Hindlimb muscle (tissue), 1 donor: ENCODE measurements at places on chromosomes 2 and 18.

DNA sequence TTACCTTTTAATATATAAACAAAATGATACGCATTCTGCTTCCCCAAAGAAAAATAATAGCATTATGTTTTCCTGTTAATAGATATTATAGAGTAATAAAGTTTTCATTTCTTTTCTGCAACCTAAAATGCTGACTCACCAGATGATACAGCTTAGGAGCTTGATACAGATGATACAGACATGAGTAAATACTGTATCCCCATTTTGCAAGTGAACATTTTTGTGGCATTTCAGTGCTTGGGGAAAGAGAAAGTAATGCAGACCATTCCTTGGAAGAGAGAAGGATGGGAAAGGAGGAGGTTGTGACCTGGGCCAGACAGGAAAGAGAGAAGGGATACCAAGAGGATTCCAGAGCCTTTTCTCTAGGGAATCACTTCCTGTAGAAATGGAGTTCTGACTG, 97.5 kb upstream of the FSHR start:
- DNase-seq, result no peak

GRCh38 chr2:111209045-111209514, 88.4 kb downstream of the BCL2L11 start:
- no peak for DNase-seq

DNA sequence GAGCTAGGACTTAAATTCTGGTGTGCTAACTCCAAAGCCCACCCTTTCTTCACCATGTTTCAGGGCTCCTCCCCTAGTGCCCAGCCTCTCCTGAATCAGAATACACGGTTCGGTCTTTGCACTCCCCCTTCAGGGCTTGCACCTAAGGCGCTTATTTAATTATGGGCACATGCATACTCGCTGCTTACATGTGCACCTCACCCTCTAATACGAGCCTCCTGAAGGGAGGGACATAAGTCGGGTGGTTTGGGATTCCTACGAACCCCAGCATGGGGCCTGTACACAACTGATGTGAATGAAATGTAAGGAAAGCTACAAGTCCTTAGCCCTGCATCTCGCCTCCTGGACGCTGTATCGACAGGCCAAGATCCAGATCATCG, 435 bp downstream of the IFT172 start:
- peak; percentile 5 for DNase-seq

- no peak for DNase-seq
Observed at GRCh38 chr2:10326707-10327594, 24.2 kb downstream of the HPCAL1 start.

GRCh38 chr2:189555232-189555631, 25.4 kb downstream of the SLC40A1 start:
- no peak for DNase-seq

GRCh38 chr18:60861575-60861974, 471.7 kb upstream of the CDH20 start:
- no peak for DNase-seq

GRCh38 chr18:29181151-29181901, 1004.4 kb upstream of the CDH2 start:
- no peak for DNase-seq
